NCI-H748 treated with DMSO at 0.1 percent for 48 hours (cell line): ENCODE measurements at places on chromosomes 3 and 15.

DNA sequence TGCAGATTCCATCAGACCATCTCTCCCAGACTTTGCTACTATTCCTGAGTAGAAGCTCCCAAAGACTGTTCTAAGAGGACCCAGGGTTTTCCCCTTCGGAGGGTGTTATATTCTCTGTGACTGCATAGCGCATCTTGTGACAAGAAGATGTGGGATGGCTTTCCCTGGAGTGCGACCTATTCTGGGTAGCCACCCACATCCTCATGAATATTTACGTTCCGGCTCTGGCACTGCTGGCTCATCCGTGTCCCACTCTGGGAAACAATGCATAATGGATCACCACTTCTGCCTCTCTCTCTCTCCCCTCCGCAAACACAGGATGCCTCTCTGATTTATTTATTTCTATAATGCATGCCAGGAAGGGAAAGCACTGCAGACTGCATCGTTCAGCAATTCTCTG, 166.1 kb downstream of the PYDC2 start:
- DNase-seq, result no peak

DNA sequence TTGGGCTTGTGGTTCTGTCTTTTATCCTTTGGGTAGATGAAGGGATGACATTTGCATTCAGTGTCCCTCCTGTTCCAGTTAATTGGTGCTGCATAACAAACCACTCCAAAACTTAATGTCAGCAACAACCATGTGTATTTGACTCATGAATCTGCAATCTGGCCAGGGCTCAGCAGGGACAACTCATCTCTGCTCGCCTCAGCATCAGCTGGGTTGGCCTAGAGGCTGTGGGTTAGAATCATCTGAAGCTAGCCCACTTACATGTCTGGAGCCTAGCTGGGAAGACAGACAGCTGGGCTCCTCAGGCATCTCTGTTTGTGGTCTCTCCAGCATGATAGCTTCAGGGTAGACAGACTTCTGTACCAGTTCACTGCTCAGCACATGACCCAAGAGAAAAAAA, 92.0 kb downstream of the TMEM108 start:
- DNase-seq, result peak; percentile 49

GRCh38 chr3:149883134-149883533, 70.1 kb downstream of the RNF13 start:
- DNase-seq, result no peak

GRCh38 chr3:123611082-123611481, 26.2 kb upstream of the HACD2 start:
- DNase-seq, result no peak

GRCh38 chr3:156620901-156621300, 53.5 kb upstream of the TIPARP start:
- no peak for DNase-seq

DNA sequence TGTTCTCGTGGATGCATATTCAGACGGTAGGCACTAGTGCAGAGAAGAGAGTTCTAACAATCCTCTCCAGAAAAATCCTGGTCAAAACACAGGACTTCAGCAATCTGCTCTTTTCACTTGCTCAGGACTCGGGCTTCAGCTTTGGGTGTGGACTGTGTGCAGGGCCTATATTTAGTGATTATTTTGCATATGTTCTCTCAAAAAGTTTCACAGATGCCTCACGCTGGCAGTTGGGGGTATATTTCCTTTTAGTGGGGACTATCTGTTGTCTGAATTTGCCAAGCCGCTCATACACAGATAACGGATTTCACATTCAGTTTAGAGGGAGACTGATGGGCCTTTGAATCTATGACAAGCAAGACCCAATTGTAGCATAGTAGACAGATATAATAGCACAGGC, 54.4 kb upstream of the LRRN1 start:
- no peak for DNase-seq

- DNase-seq, result no peak
Measured at GRCh38 chr3:42706721-42707619, 4.4 kb upstream of the HHATL start.

GRCh38 chr3:81302045-81302444, 459.4 kb downstream of the GBE1 start:
- peak; percentile 16 for DNase-seq

- DNase-seq, result no peak
Measured at GRCh38 chr15:51879555-51879954, 50.1 kb downstream of the TMOD3 start.

GRCh38 chr15:90301707-90302300, 36.3 kb downstream of the NGRN start:
- no peak for DNase-seq

- DNase-seq, result no peak
Measured at GRCh38 chr3:115160295-115160694, 13.2 kb upstream of the ZBTB20 start.

DNA sequence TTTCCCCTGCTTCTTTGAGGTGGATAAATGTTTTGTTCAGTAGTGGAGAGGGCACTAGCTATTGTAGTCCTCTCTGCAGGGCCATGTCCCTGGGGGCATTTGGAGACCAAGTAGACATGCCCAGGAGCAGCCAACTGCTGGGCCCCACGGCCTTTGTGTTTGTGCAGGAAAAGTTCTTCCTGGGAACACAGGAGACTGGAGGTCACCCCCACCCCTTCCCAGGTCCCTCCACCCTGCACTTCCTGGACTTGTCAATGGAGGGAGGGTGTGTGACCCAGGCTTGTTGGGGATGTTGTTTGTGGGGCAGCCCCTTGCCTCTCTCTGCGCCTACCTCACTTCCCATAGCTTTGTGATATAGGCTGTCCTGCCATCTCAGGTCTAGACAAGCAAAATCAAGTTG, 317.0 kb upstream of the LRRFIP2 start:
- no peak for DNase-seq

DNA sequence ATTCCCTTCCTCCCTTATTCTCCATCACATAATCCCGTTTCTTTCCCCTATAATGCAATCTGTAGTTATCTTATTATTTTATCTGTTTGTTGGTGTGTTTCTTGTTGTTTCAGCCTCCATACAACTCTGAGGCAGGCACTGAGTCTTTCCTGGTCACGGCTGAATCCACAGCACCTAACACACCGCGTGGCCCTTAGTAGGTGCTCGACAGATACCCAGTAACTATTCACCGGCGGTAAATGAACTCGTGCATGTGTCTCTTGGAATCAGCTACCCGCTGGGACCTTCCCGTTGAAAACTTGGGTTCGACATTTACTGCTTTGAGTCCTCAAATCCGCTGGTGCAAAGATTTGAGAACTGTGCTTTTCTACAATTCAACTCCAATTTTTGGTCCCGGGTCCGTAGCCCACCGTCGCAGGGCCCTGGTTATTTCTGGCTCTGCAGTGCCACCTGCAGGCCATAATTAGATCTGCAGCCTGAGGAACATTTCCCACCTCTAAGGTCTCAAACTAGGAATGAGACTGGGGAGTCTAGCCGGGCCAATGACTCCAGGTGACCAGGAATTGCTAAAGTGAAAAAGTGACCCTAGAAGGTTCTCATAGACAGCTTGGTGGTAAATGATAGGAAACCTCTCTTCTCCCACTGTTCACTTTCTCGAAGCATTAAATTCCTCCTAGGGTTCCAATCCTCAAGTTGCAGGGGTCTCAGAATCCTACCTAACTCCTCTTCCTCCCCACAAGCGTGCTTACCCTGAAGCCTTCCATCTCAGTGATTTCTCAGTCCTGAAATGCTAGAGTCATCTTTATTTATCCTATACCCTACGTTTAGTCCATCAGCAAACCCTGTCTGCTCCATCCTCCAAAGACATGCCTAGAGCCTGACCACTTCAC, 40.0 kb upstream of the TRH start:
- peak; percentile 28 for DNase-seq

DNA sequence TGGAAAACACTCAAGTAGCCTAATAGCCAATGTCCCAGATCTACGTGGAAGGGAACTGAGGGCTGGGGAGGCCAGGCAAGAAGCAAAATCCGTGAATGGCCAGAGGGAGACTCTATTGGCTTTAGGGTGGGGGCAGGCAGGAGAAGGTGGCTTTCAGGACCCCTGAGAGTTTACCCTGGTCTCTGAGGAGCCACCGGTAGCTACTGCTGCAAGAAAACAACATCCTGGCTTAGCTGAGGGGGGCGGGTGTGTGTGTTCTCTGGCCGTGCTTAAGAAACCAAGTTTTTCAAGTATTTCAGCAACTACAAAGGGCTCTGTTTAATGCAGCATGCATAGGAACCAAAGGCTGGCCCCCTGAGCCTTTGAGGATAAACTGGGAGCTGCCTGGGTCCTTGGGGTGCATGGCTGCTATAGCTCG, 47.6 kb upstream of the TRPM1 start:
- DNase-seq, result no peak

DNA sequence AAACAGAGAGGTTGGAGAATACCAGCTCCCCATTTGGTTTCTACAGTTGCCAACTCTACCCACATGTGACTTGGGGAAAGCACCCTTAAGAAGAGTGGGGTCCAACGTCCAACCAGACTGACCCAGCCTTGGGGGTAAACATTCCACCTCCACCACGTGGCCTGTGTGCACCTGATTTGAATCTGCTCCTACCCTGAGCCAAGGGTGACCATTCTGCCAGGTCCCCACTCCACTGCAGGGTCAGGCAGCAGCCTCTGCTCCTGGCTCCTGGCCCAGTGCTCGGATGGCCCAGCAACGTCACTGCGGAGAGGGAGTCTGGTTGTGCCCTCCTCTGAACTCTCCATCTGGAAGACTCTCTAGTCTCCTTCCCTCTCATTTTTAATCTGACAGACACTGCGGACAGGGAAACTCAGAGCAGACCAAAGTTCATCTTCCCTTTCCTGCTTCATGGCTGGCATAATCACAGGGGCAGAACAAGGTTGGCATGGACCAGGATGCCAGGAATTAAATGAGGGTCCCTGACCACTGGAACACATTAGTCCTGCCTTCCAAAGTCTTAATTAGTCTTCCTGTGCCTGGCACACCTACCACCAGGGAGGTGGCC, 29.4 kb downstream of the FHIT start:
- no peak for DNase-seq

DNA sequence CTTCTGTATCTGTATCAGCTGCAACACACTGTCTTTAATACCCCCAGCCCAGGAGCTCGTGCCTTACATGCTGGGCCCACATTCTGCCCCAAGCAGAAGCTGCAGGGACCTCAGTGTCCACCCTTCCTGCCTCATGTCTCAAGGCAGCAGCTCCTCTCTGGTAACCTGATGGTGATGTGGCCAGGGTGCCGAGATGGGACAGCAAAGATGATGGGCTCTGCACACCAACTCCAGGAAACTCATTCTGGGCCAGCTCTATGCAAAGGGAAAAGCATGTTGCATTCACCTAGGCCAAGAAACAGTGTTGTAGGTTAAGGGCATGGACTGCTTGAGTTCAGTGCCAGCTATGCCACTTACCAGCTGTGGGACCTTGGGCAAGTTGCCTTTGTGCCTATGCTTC, 79.5 kb upstream of the PRR23C start:
- no peak for DNase-seq

- DNase-seq, result no peak
Measured at GRCh38 chr3:18892047-18892446, 256.3 kb upstream of the KCNH8 start.

GRCh38 chr15:68204776-68205557, at the start of gene CALML4:
CALML4 (minus strand) TSS chr15:68205332; CDS start chr15:68205247, 85 bp downstream.
- peak; percentile 10 for DNase-seq

DNA sequence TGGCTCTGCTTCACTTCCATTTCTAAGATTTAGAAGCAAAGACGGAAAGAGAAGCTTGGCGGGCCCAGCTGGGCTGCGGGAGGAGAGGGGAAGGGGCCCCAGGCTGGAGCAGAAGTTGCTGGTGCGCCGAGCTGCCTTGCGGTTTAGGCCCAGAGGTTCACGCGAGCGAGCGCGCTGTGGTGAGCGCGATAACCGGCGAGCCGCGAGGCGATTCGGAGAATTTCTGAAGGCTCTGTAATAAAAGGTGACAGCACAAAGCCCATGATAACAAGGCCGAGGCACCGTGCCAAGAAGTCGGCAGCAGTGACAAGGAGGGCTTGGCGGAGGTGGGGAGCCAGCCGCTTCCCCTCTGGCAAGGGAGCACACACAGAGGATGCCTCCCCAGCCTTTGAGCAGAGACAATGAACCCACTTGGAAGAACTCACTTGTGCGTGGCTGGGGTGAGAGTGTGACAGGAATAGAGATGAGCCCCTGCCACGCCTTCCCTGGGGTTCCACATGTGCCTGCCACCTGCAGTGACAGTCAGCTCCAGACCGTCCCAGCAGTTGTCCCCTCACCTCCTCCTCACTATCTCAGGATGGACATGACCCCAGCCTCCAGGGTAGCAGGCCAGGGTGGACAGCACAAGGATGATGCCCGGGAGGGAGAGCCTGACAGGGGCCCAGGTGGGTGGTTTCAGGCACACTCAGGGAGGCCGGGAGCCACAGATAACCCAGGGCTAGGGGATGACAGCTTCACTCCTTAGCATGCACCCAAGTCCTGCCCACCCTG, 315.2 kb downstream of the UACA start:
- DNase-seq, result no peak

- no peak for DNase-seq
Measured at GRCh38 chr3:169383770-169384169, 279.7 kb downstream of the MECOM start.

- no peak for DNase-seq
Measured at GRCh38 chr3:120673116-120673515, 8.9 kb downstream of the HGD start.

DNA sequence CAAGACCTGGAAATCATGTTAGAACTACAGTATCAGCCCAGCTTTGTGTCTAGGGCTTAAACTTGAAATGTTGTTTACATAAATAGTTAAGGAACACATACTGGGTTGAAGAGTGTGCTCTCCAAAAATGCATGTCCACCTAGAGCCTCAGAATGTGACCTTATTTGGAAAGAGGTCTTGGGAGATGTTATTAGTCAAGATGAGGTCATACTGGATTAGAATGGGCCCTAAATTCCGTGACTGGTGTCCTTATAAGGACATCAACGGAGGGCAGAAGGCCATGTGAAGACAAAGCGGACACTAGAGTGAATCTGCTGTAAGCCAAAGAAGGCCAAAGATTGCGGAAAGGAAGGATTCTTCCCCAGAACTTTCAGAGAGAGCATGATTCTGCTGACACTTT, 759.2 kb upstream of the CFAP20DC start:
- DNase-seq, result no peak

DNA sequence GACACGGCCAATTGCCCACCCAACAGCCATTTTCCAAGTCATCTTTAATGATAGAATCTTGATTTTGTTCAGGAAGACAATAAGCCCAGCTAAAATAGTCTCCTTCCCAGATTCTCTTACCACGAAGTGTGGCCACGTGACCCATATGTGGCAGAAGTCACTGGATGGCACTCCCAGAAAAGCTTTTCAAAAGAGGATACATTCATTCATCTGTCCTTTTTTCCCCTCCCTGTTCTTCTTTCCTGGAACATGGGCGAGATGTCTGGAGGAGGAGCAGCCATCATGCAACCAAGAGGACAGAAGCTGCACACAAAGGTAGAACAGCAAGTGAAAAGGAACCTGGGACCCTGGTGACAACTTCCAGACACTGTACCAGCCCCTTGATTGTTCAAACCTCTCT, 174.7 kb downstream of the UACA start:
- DNase-seq, result no peak

GRCh38 chr15:70651303-70651845, 112.0 kb downstream of the UACA start:
- no peak for DNase-seq

- DNase-seq, result no peak
Measured at GRCh38 chr3:143123353-143123984, 3.9 kb downstream of the CHST2 start.

- DNase-seq, result no peak
Measured at GRCh38 chr15:67331676-67332075, 77.1 kb downstream of the IQCH start.

- DNase-seq, result no peak
Measured at GRCh38 chr15:40472171-40472727, 1.5 kb downstream of the CHST14 start.
